ENCODE measurements at places on chromosomes 11 and 22.

DNA sequence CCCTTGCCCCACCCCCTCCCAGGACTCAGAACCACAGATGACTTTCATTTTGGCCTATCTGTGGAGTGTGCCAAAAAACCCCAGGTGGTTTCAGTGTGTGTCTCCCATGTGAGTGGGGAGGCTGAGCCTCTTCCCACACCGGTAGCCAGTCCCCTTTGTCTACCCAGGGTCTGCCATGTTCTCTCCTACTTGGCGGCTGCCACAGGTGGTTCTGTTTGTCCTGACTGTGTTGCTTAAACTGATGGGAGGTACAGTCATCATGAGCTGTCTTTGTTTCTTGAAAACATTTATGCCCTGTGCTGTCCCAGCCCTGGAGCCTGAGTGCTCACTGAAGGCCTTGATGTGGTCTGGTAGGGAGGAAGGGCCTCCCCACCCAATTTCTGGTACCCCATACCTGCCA lies 39.7 kb upstream of the SUSD2 start:
- DNase-seq = no peak

- DNase-seq = no peak
These were observed 10.3 kb downstream of the PARVG start for GRCh38 chr22:44191036-44191454.

DNA sequence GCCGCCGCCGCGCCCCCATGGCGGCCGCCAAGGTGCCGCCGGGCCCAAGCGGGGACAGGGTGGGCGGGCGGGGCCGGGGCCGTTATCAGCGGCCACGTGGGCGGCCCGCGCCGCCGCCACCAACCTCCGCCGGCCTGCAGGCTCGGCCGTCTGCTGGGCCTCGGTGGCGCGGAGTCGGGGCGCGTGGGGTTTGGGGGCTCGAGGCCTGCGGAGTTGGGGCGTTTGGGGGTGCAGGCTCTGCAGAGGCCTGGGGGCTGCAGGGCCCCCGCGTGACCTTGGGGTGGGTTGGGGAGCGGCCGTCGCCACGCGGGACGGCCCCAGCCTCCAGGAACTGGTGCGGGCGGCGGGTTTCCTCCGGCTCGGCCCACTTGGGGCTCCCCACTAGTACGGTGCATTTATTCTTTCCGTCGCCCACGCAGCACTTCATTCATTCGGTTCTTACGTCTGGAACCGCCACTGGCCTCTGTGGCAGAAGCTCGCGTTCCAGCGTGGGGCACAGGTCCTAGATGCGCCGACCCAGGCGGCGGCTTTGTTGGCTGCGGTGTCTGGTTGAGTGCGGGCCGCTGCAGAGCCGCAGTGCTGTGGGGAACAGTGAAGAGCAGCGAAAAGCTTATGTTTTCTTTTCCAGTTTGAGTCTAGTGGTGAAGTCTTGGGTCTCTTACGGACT lies 740 bp upstream of the TRMT2A start:
- DNase-seq = no peak

- no peak for DNase-seq
These were observed 3.8 kb downstream of the OSBPL5 start for GRCh38 chr11:3161309-3161708.

- DNase-seq = no peak
These were observed 147.0 kb downstream of the PAX6 start for GRCh38 chr11:31664129-31664528.

DNA sequence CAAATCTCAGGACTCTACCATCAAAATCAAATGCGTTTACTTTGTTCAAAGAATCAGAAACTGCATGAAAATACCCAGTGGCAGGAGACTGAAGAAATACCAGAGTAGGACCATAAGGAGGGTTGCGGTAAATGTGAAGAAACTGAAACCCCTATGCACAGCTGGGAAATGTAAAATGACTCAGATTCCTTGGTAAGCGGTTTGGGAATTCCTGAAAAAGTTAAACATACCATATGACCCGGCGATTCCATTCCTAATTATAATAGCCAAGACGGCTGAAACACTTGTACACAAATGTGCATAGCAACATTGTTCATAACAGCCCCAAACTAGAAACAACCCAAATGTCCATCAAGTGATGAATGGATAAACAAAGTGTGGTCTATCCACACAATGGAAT lies 114.1 kb upstream of the GRAMD1B start:
- no peak for DNase-seq

DNA sequence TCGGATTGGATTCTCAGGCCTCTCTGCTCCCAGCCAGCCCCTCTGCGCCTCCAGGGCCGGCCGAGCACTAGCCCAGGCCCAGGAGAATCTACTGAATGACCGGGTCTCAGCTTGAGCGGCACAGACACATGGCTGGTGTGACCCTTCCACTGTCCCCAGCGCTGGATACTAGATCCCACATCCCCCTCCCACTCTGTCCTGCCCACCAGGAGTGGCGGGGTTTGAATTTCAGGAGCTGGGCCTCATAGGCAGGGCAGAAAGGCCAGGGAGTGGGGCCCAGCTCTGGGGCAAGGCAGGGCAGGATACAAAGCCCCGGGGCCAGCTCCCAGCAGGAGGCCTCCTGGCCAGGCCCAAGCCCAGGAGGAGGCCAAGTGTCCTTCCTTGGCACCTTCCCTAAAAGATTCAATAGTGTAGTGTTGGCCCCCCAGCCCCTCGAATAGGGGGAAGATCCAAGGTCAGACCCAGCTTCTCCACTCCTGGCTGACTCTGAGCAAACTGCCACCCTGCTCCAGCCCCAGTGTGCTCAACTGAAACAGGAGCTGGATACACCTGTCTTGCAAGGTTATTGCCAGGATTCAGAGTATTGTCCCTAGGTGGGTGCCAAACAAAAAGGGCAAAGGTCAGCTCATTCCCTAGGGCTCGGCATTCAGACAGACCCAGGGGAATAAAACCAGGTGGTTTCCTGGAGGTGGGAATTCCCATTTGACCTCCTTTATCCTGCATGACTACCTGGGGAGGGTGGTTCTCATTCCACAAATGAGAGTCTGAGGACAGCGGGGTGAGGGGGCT lies 22.5 kb upstream of the TCF20 start:
- DNase-seq = no peak

GRCh38 chr11:113470233-113470632 lies 5.0 kb downstream of the DRD2 start:
- DNase-seq = no peak

DNA sequence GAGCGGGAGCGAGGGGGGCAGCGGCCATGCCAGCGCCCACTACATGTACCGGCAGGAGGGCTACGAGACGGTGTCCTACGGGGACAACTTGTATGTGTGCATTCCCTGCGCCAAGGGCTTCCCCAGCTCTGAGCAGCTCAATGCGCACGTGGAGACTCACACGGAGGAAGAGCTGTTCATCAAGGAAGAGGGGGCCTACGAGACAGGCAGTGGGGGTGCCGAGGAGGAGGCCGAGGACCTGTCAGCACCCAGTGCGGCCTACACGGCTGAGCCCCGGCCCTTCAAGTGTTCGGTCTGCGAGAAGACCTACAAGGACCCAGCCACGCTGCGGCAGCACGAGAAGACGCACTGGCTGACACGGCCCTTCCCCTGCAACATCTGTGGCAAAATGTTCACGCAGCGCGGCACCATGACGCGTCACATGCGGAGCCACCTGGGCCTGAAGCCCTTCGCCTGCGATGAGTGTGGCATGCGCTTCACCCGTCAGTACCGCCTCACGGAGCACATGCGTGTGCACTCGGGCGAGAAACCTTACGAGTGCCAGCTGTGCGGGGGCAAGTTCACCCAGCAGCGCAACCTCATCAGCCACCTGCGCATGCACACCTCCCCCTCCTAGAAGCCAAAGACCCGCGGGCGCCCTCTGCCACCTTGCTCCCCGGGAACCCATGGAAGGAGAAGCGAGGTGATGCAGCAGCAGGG lies 20.9 kb upstream of the TMEM191C start:
- DNase-seq = no peak

- no peak for DNase-seq
These were observed 93.2 kb downstream of the WNT7B start for GRCh38 chr22:45883811-45884170.

DNA sequence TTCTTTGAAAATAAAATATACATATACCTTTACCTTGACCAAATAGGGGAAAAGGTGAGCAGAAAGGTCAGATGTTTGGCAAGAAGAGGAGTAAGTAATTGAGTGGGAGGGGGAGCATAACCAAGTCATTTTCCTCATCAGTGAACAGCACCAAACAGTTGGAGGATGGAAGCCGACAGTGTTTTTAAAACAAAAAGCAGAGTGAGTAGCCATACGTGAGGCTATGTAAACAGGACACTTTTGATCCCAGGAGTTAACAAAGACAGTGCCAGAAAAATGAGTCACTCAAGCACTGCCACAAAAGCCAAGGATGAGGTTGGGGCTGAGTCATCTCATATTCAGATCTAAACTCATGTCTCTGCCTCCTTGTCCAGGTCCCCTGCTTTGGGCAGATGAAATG lies 734.7 kb downstream of the KCNA4 start:
- DNase-seq = no peak
